ENCODE measurements at places on chromosomes 6 and 20.

DNA sequence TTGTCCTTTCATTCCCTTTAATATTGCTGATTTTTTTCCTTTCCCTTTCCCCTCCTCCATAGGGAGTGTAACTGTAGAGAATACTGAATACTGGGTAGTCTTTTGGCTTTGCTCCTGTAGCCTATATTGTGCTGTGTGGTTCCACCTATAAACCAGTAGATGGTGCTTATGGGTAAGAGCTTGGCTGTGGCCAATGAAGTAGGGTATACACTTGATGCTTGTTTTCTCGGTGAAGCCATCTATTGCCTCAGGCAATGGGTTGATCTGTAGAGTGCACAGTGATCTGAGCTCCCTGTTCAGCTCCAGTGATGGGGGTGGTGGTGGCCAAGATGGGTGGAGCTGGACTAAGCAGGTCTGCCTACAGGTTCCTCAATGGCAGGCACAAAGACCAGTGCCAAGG is 203.3 kb upstream of the IMPG1 start:
- no peak for DNase-seq

DNA sequence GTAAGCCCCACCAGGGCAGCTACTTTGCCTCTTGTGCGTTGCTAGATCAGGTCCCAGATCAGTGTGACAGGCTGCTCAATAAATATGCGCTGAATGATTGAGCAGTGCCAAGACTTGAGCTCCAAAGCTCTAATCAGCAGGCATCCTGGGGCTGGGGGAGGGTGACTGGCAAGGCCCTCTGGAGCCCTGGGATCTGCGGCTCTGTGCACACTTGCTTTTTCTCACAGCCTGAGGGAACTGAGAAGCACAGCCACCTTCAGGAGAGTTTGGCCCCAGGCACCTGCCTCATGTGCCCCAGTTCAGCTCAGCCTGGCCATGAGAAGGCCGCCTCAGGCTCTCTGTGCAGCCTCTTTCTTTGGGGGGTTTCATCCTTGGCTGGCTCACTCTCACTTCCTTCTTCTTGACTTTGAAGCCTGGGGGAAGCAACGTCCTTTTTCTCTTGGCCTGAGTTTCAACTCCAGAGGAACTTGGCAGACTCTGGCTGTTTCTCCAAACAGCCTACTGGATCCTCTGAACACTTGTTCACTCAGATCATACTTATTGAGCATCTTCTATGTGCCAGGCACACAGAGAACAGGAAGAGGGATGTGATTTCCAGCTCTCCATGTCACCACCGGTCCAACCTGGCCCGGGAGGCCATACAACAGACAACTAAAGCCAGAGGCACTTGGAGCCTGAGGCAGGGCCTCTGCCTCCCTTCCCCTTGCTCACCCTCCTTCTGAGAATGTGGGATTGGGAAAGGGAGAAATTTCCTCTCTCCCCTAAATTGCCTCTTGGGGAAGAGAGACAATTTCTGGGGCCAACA is 114.0 kb downstream of the VEGFA start:
- no peak for DNase-seq

DNA sequence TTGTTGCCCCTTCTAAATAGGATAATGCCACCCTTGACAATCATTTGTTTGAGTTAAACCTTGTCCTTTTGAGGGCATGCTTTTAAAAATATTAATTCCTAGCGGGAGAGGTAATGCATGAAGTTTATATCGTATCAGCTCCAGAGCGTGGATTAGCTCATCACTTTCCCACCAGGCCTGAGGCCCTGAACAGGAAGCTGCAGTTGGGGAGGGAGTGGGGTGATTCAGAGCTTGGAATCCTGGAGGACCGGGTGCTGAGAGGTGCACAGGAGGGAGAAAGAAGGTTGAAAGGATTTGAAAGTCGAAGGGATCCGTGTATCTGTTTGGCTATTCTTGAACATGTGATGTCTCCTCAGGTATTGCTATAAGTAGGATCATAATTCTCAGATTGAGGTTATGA is 25.0 kb downstream of the ZDHHC14 start:
- no peak for DNase-seq

GRCh38 chr20:49656304-49656703 is 57.4 kb downstream of the B4GALT5 start:
- DNase-seq = no peak

DNA sequence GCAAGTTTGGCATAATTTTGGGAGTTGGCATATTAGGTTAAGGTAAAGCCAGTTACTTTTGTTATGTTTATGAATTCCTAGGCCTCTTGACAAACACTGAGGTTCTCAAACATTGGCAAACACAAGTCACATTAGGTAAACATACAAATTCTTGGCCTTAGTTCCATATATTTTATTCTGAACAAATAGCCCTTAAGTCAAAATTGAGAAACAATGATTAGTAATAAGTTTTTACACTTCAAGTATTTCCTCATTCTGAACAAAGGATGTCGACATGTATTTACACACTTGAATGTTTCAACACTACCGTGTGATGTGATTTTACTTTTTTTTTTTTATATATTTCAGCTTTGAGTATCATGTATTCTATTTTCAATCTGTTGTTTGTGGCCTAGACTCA is 3.8 kb upstream of the ECHDC1 start:
- DNase-seq = no peak
